ENCODE measurements at places on chromosomes 7 and 10. TPM values are rescaled to one million over a fixed set of nuclear protein-coding genes. Genes with fewer than 3 reads are reported as not detected.

GRCh38 chr7:16762177-16762576, 8.6 kb downstream of the TSPAN13 start:
- DNase-seq, result no peak
- no peak overlapping the region for H3K27ac ChIP-seq
- peaks cover 4% of the 10 kb centered on the region for H3K4me1 ChIP-seq
- no peak overlapping the region for H3K4me3 ChIP-seq
- no peaks in the 10 kb centered on the region for H3K27me3 ChIP-seq
- H3K36me3 ChIP-seq, result no peaks in the 10 kb centered on the region

Gene ITIH2
- total RNA-seq, result not detected

DNA sequence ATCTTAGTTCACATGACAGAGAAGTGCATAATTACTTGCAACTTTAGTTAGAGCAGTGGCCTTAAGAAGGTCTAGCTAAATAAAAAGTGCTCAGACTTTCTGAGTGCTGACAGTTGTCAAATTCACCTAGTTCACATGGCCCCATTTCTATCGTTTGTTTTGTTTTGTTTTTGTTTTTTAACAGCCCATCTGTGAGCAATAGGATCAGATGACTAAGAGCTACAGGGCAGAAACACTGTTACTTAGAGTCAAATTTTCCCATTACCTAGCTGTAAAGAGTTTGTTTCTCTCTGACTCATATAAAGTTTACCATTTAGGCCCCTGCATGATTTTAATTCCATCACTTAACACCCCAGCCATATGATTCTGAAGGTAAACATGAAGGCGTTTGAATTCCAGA, 18.8 kb downstream of the CAV1 start:
- H3K4me3 ChIP-seq, result no peak overlapping the region
- no peak for DNase-seq
- no peaks in the 10 kb centered on the region for H3K36me3 ChIP-seq
- no peak overlapping the region for H3K27ac ChIP-seq

Gene ZPBP
- not detected for total RNA-seq

Gene NUDT5
- 125 TPM for total RNA-seq

GRCh38 chr10:48383393-48383792, 76.9 kb downstream of the MAPK8 start:
- H3K4me3 ChIP-seq, result no peak overlapping the region
- H3K36me3 ChIP-seq, result peaks cover 9% of the 10 kb centered on the region
- no peaks in the 10 kb centered on the region for H3K27me3 ChIP-seq
- H3K27ac ChIP-seq, result no peak overlapping the region
- no peaks in the 10 kb centered on the region for H3K4me1 ChIP-seq

Gene DDC
- not detected for total RNA-seq

Gene PRPS1L1
- not detected for total RNA-seq

GRCh38 chr10:23338886-23339285, 5.7 kb downstream of the C10orf67 start:
- peaks cover 16% of the 10 kb centered on the region for H3K4me1 ChIP-seq
- peaks cover 19% of the 10 kb centered on the region for H3K27me3 ChIP-seq
- no peak overlapping the region for H3K27ac ChIP-seq
- no peak for DNase-seq
- H3K36me3 ChIP-seq, result no peaks in the 10 kb centered on the region

- H3K27ac ChIP-seq, result no peak overlapping the region
- H3K36me3 ChIP-seq, result no peaks in the 10 kb centered on the region
Measured at GRCh38 chr10:86306628-86307278, 59.8 kb downstream of the GRID1 start.

Gene ATOH7
- not detected for total RNA-seq

DNA sequence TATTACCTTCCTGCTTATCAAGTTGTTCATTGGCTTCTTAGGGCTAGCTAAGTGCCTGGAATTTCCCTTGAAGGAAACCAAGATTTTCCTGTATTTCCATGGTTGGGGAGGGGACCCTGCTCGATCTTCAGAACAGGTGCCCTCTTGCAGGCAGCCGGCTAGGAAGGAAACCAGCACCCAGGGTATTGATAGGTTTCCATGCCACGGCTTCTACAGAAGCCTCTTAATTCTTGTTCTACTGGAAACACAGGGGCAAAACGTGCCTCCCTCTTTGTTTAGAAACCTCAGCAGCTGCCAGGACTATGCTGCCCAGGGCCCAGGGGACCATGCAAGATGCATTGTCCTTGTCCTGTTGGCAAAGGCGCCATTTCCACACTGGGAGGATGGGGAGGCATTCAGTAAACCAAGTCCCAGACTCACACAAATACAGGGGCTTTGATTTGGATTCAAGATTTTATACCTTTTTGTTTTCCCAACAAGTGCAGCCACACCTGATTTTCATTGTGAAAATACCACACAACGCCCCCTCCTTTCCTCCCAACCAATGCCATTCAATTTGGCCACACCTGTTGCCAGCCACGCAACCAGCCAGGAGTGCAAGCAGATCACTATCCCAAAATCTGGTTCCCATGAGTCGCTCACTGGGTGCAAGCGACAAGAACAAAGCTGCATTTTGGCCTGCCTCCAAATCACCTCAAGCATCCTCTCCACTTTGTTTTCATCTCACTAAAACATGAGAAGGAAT, 29.6 kb downstream of the C10orf71 start:
- no peak overlapping the region for H3K4me3 ChIP-seq
- H3K27ac ChIP-seq, result no peak overlapping the region
- no peak for DNase-seq
- H3K36me3 ChIP-seq, result no peaks in the 10 kb centered on the region
- no peaks in the 10 kb centered on the region for H3K27me3 ChIP-seq
- no peaks in the 10 kb centered on the region for H3K4me1 ChIP-seq

Gene VAX1
- total RNA-seq, result not detected

Gene SKIDA1
- total RNA-seq, result 0.26 TPM

DNA sequence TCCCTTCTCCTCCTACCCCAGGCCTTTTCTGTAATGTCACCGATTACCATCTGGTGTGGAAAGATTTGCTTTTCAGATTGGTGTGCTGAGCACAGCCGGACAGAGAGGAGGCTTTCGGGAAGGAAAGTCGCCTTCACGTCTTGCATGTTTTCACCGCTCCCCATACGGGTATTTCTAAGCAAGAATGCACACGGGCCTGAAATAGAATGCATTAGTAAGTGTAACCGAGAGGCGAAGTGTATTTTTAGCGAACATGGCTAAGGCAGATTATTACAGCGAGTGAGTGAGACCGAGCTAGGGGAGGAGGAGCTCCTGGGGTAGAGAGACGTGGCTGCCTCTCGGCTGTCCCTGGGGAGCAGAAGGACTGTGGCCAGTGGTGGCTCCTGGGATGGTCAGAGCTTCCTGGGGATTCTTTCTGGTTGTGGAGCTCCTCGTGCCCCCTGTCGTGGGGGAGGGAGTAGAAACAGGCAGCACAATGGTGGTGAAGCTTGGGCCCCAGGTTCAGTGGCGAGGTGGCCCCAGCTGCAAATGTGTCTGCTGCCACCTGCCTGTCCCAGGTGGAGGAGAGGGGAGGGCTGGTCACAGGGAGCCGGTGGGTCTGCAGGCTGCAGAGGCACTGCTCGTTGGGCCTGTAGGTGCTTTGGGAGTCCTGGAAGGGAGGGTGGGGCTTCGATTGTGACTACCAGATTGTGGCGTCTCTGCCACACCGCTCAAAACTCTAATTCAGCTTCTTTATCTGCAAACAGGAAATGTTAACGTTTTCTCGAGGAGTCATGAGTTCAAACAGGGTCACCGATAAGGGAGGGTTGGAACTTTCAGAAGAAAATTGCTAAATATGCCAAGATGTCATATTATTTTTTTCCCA, 135.8 kb downstream of the CAMK1D start:
- no peaks in the 10 kb centered on the region for H3K36me3 ChIP-seq
- H3K27ac ChIP-seq, result no peak overlapping the region
- peaks cover 9% of the 10 kb centered on the region for H3K4me1 ChIP-seq
- no peak overlapping the region for H3K4me3 ChIP-seq

GRCh38 chr7:35617041-35617440, 77.9 kb downstream of the HERPUD2 start:
- no peaks in the 10 kb centered on the region for H3K27me3 ChIP-seq
- H3K4me1 ChIP-seq, result no peaks in the 10 kb centered on the region
- H3K4me3 ChIP-seq, result no peak overlapping the region

- no peak overlapping the region for H3K4me3 ChIP-seq
- no peaks in the 10 kb centered on the region for H3K4me1 ChIP-seq
- H3K36me3 ChIP-seq, result no peaks in the 10 kb centered on the region
- DNase-seq, result no peak
Measured at GRCh38 chr7:136514776-136515175, 353.7 kb upstream of the CHRM2 start.

Gene AKR1C8
- 0.14 TPM for total RNA-seq

- no peak overlapping the region for H3K4me3 ChIP-seq
- H3K27me3 ChIP-seq, result no peaks in the 10 kb centered on the region
- H3K36me3 ChIP-seq, result peaks cover 46% of the 10 kb centered on the region
- peak overlapping the region; percentile 35 for H3K27ac ChIP-seq
- H3K4me1 ChIP-seq, result peaks cover 26% of the 10 kb centered on the region
Measured at GRCh38 chr7:102404005-102404861, 8.1 kb downstream of the PRKRIP1 start.

Gene GRID2IP
- 0.26 TPM for total RNA-seq

Gene HOXA5
- total RNA-seq, result not detected

DNA sequence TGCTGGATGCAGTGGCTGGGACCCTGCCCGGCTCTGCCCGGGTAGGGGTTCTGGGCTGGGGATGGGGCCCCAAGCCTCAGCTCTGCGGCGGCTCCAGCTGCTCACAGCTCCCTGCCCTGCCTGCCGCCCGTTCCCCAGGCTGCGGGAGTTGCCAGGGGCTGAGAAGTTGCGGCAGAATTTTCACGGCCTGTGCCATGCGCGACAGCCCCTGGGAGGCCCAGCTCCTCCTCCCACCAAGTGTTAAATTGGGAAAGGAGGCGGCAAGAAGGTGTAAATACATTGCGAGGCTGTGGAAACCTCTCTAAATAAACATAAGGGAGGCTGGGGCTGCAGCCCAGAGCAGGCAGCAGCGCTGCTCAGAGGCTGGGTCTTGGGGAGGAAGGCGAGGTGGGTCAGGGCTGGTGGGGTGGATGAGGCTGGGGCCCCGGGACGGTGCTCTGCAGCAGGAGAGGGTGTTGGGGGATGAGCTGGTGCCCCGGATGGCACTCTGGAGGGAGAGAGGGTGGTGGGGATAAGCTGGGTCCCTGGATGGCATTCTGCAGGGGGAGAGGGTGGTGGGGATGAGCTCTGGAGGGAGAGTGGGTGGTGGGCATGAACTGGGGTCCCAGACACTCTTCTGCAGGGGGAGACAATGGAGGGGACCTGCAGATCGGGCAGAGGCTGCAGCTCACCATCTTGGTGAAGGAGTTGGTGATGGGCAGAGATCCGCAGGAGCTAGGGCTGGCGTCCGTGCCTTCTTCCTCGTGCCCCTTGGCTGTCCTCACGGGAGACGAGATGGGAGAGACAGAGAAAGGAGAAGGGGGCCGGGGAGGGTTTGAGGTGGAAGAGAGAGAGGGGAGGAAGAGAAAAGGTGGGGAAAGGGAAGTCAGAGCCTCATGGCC, 85.5 kb upstream of the GNA12 start:
- no peaks in the 10 kb centered on the region for H3K4me1 ChIP-seq
- no peak overlapping the region for H3K4me3 ChIP-seq
- no peaks in the 10 kb centered on the region for H3K27me3 ChIP-seq
- no peak overlapping the region for H3K27ac ChIP-seq

GRCh38 chr10:99758211-99758891, 24.1 kb upstream of the ABCC2 start:
- H3K4me1 ChIP-seq, result no peaks in the 10 kb centered on the region
- no peak for DNase-seq
- no peaks in the 10 kb centered on the region for H3K27me3 ChIP-seq
- peaks cover 64% of the 10 kb centered on the region for H3K36me3 ChIP-seq
- no peak overlapping the region for H3K27ac ChIP-seq

- no peak overlapping the region for H3K27ac ChIP-seq
- H3K4me1 ChIP-seq, result peaks cover 35% of the 10 kb centered on the region
- H3K36me3 ChIP-seq, result peaks cover 2% of the 10 kb centered on the region
- H3K27me3 ChIP-seq, result no peaks in the 10 kb centered on the region
- no peak overlapping the region for H3K4me3 ChIP-seq
Measured at GRCh38 chr10:44971935-44972757, 6.5 kb downstream of the DEPP1 start.

Gene RNF148
- not detected for total RNA-seq

Gene INA
- total RNA-seq, result 0.09 TPM

Gene ASB10
- total RNA-seq, result not detected

Gene ERVW-1
- not detected for total RNA-seq
